Frontal cortex (tissue), 4 donors: ENCODE measurements at places on chromosomes 12 and 14. TPM values are rescaled to one million over a fixed set of nuclear protein-coding genes. Genes with fewer than 3 reads are reported as not detected.

TEAD4 gene
- total RNA-seq: 0.41 TPM

ELK3 gene
- 1.6 TPM for total RNA-seq

MAP3K9 gene
- total RNA-seq: 11.4 TPM

DNA sequence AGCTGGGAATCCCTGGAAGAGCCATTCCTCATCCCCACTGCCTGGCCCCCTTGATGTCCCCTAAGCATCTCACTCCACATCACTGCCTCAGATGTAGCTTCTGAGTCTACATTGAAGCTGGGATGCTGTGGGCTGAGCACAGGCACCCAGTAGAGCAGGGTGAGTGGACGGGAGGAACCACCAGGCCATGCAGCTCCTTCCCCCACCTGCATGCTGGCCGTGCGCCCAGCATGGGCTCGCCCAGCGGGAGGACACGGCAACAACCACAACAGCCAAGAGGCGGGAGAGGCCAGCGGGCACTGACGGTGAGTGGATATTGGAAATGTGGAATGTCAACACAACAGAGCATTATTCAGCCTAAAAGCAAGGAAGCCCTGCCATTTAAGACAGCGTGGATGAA lies 310.9 kb downstream of the ADGRD1 start:
- DNase-seq: no peak

DNA sequence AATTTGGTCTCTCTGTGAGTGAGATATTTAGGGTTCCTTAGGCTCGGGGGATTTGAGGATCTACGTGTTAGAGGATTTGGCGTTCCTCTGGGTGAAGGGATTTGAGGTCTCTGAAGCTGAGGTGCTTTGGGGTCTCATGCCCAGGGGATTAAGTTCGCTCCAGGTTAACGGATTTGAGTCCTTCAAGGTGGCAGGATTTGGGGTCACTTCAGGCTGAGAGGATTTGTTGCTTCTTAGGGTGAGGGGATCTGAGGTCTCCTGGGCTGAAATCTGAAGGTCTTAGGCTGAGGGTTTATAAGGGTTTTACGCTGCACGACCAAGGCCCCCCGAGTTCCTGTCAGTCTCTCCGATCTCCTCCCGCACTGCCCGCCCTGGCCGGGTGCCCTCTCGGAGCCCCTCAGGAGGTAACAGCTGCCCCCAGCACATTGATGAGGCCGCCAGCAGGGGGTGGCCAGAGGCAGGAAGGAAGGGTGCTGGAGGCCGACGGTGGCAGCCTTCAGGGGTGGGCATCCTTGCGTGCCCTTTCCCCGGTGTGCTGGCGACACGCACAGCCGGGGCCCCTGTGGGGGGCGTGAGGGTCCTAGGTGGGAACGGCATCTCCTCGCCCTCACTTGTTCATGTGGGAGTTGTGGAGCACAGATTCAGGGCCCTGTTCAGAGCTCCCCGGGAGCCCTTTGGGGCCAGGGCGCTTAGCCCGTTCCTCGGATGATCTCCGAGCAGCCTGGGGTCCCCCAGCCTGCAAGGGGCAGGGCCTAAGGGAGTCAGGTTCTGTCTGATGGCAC lies 14.3 kb downstream of the CEP170B start:
- no peak for DNase-seq

DNA sequence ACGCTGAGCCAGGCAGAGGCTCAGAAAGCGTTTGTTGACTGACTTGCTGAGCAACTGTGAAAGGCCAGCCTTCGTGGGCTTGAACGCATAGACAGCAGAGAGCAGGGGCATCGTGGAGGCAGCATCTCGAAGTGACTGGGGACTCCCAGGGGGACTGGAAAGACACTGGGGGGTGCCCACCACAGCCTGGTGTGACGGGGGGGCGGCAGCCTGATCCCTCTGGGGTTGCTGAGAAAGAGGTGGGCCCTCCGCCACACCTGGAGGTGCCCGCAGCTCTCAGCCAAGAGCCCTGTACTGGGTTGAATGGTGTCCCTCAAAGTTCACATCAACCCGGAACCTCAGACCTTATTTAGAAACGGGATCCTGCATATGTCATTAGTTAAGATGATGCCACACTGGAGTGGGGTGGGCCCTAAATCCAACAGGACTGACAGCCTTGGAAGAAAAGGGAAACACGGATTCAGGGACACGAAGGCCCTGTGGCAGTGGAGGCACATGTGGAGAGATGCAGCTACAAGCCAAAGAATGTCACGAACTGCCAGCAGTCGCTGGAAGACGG lies 84.6 kb downstream of the RFLNA start:
- DNase-seq: no peak
